ENCODE measurements at places on chromosomes 4 and X.
A peak's percentile ranks its signal among the peaks of the same experiment; 100 is the strongest.

GRCh38 chr4:107278791-107279483 is 242.8 kb upstream of the DKK2 start:
- no peak for DNase-seq

DNA sequence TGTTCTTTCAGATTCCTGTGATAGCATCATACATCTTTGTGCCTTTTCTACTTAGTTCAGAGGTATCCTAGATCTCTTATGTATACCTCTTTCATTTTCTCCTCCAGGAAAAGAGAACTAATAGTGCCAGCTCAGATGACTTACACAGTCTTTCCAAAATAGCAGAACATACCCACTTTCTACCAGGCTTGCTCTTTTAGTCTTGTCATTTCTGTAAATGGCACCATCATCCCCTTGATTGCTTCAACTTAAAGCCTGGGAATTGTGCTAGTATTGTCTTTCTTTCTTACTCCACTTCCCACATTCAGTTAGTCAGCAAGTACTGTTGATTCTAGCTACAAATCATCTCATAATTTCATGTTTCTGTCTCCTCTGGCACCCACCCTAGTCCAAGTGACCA is 5.1 kb downstream of the APEX2 start:
- no peak for DNase-seq

- DNase-seq: peak; percentile 13
These were observed 4.5 kb downstream of the CBR4 start for GRCh38 chr4:169005453-169006099.

GRCh38 chr4:68366600-68366999 is 16.7 kb upstream of the YTHDC1 start:
- no peak for DNase-seq

GRCh38 chr4:143254491-143255226 is 69.9 kb downstream of the USP38 start:
- no peak for DNase-seq

DNA sequence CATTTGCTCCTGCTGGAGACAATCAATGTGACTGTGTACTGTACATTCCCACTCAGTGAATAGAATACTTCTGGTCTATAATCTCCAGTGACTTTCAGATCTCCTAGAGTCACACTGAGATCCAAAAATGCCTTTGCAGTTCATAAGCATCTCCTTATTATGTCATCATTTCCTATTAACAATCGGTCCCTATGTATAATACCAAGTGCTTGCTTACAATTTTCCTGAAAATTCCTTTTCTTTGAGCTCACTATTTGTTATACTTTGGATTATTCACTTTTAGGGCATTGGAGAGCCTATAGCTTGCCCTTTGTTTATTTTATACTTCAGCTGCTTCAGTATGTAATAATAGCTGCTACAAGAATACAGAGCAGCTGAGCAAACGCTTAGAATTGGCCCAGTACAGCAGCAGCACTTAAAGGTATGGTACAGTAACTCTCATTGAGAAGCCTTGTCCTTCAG is 313.0 kb downstream of the DCTD start:
- DNase-seq: no peak

DNA sequence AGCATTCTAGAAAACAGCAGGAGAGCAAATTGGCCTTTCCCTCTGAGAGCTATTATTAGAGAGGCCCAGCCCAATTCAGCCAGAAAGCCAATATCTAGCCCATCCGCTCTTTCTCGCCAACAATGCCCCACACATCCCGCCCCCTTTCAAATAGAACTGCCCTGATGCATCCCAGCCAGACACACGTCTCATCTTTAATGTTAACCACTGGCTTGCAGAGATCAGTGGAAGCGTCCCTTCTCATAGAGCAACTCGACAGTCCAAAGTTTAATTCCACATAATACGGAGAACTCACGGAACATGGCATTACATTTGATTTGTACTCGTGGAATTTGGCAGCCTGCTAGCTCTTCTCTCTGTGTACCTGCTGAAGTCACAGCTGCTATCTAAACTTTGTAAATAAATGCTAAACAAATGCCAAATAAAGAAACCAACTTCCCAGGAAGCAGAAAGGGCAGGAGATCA is 304.4 kb downstream of the DHX15 start:
- DNase-seq: no peak

GRCh38 chr4:71322425-71322824 is 16.4 kb upstream of the SLC4A4 start:
- no peak for DNase-seq

GRCh38 chrX:111652719-111653118 is 28.3 kb upstream of the ALG13 start:
- peak; percentile 0 for DNase-seq

GRCh38 chr4:163587867-163588266 is 93.4 kb downstream of the TMA16 start:
- DNase-seq: no peak

- no peak for DNase-seq
These were observed 216.6 kb downstream of the PDGFC start for GRCh38 chr4:156754832-156755570.

DNA sequence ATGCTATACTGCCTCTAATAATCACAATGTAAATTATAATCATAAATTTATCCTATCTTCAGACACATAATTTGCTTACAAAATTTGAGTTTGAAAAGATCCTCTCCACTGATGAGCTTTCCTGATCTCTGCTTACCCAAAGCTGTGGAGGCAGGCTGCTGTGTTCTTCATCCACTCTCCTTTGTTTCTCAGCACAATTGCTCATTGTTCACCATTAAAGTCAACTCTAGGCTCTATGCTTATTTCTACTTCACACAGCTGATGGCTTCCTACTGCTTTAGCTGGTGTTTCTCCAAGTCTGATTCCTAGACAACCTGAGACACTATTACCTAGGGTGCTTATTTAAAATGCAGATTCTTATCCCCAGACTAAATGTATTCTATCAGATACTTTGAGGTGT is 319.7 kb downstream of the PCDH18 start:
- no peak for DNase-seq

GRCh38 chr4:72577211-72577610 is 8.2 kb upstream of the ADAMTS3 start:
- DNase-seq: peak; percentile 96

GRCh38 chrX:12788645-12789044 is 2.6 kb upstream of the PRPS2 start:
- no peak for DNase-seq

GRCh38 chr4:85656759-85657505 is 182.0 kb downstream of the ARHGAP24 start:
- no peak for DNase-seq

DNA sequence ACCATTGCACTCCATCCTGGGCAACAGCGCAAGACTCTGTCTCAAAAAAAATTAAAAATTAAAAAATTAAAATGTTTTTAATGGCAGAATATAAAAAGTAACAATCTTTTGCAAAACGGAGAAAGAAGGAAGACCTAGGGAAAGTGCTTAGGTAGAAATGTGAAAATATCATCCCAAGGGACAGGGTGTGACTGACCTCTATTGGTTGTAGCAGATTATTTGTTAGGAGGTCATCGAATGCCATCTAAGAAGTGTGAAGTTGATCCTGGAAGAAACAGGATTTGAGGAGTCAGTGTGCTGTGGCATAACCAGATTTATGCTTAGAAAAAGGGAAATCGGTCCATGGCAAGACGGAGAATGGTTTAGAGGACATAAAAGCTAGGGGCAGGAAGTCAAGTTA is 18.1 kb upstream of the C4orf36 start:
- no peak for DNase-seq
